ENCODE measurements at places on chromosomes 5 and 9.
A peak's percentile ranks its signal among the peaks of the same experiment; 100 is the strongest.

DNA sequence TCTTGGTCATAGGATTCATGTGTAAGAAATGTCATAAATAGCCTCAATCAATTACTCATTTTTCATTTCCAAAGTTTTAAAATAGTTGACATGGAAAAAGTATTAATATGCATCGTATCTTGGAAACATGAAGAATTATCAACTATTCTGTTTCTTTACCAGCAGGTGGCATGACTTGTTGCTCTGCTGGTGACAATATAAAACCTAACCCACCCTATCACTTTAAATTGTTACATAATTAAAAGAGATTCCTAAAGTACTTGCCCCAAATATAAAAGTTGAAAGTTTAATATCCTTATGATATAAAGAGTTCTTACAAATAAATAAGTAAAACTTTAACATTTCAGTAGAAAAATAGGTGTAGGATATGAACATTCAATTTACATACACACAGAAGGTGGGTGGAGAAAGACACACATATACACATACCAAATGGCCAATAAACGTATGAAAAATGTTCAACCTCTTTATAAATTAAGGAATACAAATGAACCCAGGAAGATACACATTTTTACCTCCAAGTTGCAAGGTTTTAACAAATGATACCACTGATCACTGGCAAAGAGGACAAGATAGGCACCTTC is 30.6 kb downstream of the MAP1B start:
- peak; percentile 33 for DNase-seq

DNA sequence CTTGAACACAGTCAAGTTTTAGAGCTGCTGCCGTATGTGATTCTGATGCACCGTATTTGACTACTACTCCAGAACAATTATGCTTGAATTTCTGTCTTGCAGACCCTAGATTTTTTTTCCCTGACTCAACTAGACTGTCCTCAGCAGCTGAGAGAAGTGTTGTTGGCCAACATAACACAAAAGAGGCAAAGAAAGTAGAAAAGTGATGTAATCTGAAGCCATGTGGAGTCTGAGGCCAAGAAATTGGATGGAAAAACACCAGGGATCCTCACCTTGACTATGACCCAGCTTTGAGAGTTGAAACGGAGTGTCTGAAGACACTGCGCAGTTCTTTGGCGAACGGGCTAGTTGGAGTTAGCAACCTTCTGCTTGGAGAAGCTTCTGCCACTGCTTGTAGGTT is 36.3 kb upstream of the FGF1 start:
- no peak for DNase-seq

- no peak for DNase-seq
Observed at GRCh38 chr5:149432376-149432775, 53.3 kb upstream of the IL17B start.

GRCh38 chr5:128596071-128596470 is 58.0 kb upstream of the FBN2 start:
- DNase-seq, result peak; percentile 26

- peak; percentile 39 for DNase-seq
Observed at GRCh38 chr9:21154018-21154608, 12.3 kb downstream of the IFNA21 start.

- DNase-seq, result no peak
Observed at GRCh38 chr5:11557063-11557462, 347.2 kb downstream of the CTNND2 start.

GRCh38 chr5:5419291-5420210 is 2.9 kb upstream of the ICE1 start:
- peak; percentile 60 for DNase-seq

- peak; percentile 74 for DNase-seq
Observed at GRCh38 chr5:17132444-17133083, 84.9 kb upstream of the BASP1 start.

GRCh38 chr5:137589185-137589584 is 90.1 kb upstream of the SPOCK1 start:
- no peak for DNase-seq

DNA sequence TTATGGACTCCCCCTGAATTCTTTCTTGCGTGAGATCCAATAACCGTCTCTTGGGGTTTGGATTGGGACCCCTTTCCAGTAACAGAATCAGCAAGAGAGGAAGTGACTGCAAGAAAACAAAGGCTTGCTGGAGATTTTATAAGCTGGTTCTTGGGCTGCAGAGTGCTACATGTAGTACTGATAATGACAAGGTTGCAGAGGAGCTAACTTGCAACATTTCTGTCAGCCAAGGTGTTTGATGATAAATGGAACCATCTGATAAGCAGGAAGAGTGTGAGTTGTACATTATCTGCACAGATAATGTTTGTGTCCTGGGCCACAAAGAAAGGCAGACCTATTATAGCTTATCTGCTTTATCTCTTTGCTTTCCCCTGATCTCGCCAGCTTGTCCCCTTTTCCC is 37.1 kb downstream of the DNAJB5 start:
- DNase-seq, result no peak

GRCh38 chr5:148875205-148875875 is 48.9 kb downstream of the ADRB2 start:
- DNase-seq, result peak; percentile 16

GRCh38 chr5:62465985-62466925 is 53.7 kb downstream of the IPO11 start:
- DNase-seq, result no peak

- DNase-seq, result no peak
Observed at GRCh38 chr5:170327168-170327567, 29.6 kb upstream of the LCP2 start.

- no peak for DNase-seq
Observed at GRCh38 chr9:36163786-36164170, 5.4 kb upstream of the CCIN start.

DNA sequence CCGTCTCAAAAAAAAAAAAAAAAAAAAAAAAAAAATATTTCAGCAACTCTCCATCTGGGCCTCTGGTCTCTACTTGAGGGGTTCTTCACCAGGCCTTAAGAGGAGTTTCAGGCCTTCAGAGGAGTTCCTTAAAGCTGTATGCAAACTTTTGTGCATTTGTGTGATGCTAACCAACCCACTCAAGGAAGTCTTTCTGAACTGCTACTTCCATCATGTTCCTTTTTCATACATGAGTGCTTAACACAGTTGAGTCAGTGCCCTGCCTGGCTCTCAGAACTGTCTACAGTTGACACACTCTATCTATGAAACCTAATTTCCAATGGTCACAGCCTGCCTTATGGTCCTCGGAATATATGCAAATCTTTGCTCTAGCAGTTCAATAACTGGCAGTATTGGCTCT is 146.5 kb downstream of the MEF2C start:
- DNase-seq, result no peak

DNA sequence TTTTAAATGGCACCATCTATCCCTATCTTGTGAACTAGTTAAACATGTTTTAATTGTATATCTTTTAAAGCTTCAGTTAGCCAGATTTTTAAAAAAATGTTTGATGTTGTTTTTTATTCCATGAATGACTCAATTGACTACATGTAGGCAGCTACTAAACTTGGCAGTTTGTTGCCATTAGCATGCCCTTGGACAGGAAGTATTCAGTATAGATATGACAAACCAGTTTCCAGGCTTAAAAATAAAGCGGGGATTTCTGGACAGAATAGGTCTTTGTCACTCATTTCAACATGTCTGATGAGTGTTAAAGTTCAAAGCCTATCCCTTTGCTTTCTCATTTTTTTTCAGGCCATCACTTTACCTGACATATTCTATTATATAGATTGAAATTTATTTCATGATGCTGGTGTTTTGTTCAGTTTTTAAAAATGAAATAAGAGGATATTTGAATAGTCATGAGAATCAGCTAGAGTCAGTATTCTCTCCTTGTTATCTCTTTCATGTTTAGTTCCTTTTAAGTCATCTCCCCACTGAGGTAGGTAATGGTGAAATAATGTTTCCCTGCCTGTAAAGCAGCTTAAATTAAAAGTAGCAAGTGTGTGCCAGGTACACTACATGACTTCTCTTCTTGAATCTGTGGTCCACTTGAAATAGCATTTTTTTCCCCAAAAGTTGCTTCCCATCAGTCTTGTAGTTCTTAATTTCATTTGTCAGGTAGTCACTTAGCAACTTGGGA is 11.9 kb downstream of the TNFAIP8 start:
- no peak for DNase-seq

DNA sequence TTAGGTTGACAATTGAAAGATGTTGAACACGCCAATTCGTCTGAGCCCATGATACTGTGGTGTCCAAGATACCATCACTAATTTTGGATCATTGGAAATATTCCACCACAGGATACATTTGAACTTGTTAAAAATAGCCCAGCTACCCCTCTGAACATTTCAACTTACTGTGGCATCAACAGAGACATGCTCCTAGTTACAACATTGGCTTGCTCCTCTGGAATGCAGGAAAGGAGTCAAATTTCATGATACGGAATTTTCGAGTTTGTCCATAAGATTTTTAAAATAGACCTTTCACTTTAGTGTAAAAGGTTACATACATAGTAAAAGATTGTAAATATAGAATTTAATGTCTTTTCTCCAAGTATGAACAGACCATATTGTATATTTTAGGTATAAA is 12.8 kb downstream of the SEMA5A start:
- DNase-seq, result no peak

DNA sequence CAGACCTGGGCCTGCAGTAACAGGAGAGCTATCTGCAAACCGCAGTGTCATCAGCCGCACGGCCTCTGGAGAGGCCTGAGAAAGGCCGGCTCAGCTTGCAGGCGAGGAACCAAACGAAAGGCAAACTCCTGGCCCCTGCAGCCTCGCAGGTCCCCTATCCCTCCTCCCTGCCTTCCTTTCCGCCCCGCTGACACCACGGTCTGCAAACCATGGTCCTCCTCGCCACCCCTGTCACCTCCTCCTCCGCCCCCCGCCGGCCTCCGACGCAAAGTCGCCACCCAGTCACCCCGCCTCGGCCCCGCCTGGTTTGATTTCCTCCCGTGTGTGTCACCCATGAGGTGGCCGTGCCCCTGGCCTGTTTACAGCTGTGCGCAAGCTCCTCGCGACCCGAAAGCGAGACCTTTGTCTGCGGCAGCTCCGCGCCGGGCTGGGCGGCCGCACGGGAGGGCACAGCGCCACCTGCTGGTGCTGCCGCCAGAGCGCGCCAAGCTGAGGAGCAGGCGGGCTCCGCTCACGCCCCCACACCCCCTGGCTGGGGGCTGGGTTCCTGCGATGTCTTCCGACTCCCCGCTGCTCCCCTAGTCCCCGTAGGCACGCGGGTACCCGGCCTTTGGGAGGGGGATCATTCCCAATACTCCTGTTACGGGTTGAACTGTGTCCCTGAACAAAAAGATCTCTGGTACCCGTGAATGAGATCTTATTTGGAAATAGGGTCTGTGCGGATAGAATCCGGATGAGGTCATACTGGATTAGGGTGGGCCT is 19.4 kb downstream of the GBGT1 start:
- DNase-seq, result peak; percentile 89
